ENCODE measurements at places on chromosomes 6 and 20.
A peak's percentile ranks its signal among the peaks of the same experiment; 100 is the strongest.

GRCh38 chr6:139448051-139448649, 73.7 kb upstream of the CITED2 start:
- DNase-seq, result no peak

DNA sequence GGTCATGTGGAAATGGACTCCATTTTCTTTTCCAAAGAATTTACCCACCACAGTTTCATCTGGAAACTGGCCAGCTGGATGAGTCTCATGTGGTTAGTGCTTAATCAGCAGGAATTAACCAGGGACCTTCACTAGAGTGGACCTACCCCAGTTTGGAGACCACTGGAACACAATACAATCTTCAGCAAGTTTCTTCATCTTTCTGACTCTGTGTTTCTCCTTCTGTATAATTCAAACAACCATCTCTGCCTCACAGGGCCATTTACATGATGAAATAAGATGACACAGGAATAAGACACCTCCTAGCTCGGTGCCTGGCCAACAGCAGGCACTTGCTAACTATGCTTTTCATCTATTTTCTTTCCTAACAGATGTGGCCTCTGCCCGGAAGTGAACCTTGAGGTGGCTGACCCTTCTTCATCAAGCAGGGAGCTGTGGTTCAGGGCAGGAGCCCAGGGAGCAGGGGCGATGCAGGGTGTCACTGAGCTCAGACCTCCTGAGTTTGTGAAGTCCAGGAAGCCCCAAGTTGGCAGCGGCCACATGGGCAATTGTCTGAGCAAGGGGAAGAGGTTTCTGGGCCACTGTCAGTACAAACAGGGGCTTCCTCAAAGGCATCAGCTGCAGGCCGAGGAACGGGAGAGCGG, 98.8 kb downstream of the SOD2 start:
- DNase-seq, result peak; percentile 1

DNA sequence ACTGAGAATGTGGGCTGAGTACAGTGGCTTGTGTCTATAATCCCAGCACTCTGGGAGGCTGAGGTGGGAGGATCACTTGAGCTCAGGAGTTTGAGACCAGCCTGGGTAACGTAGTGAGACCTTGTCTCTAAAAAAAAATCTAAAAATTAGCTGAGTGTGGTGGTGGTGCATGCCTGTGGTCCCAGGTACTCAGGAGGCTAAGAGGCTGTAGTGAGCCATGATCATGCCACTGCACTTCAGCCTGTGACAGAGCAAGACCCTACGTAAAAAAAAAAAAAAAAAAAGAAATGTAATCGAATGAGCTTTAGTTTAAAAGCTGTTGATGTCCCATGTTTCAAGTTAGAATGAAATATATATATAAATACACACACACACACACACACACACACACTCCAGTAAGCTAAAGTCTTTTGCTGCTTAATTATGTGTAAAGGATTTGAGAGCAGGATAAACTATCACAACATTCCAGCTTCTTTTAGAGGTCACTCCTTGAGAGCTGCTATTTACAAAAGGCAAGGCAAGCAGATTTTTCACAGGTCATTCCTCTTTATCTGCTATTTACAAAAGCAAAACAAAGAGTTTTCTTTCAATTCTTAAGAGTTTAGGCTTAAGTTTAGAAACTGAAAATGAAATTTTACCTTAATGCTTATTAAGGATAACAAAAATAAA, 4.7 kb upstream of the MICAL1 start:
- DNase-seq, result no peak

GRCh38 chr6:130632277-130632676, 194.9 kb upstream of the SMLR1 start:
- no peak for DNase-seq

- no peak for DNase-seq
Measured at GRCh38 chr6:83852528-83853177, 507 bp upstream of the RIPPLY2 start.

DNA sequence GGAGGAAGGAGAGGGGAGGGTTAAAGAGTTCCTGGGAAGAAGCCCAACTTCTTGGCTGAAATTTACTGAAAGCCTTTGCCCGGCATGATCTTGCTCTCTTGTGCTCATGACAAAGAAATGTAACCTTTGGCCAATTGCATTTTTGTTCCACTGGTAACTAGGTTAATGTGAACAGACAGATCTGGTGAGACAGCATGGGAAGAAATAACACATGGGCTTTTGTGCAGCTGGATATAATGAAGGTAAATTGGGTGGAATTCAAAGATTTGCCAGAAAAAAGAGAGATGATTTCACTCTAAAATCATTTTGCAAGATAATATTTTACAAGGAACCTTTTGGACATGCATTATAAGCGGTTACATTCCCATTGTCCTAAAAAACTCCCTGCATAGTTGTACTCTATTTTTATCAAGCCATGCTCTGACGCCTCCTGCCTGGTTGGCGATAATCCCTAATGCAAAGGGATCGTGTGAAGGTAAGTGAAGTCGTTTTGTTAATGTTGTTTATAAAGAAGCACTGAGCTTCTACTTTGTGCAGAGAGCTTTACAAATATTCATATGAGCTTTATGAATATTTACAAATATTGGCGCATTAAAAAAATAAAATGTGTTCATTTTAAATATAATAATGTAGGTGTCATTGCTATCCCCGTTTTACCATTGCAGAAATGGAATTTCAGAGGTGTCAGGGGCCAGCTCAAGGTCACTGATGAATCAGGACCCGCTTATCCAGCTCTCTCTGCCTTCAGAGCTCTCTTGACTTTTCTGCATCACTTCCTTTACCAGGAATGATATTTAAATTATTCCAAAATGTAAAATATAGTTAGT, 161.3 kb upstream of the AGPAT4 start:
- DNase-seq, result no peak

DNA sequence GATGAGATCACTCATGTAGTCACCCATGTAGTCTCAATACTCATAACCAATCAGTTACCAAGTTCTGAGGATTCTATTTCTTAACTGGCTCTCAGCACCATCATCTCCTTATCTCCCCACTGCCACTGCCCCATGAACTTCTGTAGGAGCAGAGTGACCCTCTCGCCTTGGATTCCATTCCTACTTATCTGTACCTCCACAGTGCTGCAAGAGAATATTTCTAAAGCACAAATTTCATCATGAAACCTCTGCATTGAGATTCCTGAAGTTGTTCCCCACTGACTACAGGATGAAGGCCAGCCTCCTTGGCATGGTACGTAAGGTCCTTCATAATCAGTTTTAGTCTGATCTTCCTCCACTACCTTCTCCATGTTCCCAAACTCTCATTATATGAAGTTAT, 34.8 kb downstream of the BACH2 start:
- no peak for DNase-seq

GRCh38 chr6:53892707-53893106, 97.9 kb downstream of the LRRC1 start:
- DNase-seq, result no peak

GRCh38 chr6:118400582-118400981, 147.5 kb upstream of the PLN start:
- DNase-seq, result no peak

DNA sequence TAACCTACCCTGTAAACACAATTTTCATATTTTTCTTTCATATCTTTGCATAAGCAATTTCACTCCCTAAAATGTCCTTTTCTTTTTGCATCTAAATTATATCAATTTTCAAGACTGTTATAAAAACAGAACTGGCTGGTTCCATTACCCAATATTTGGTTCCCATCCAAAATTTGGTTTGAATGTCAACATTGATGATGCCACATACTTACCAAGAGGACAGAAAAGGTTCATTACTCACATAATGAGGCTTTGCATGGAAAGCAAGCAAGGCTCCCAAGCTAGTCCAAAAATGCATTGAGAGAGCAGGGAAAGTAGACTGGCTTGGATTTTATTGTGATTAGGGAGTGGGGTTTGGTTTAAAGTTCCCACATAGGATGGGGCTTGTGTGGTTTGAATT, 144.4 kb upstream of the AKIRIN2 start:
- DNase-seq, result no peak

DNA sequence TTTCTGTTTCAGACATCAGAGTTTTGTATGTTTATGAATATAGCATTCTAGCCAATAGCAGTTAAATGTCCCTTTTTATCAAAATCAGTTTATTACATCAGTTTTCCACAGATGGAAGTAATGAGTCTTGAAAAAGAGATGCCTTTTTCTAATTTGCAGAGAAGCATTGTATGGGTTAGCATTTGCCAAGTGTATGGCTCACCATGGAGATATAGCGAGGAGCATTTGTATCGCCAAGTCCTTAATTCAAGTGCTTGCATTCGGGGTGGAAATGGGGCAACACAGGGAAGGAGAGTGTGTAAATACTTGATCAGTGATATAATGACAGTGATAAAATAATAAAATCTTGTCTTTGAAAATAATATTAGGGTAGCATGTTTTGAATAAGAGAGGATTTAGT, 42.9 kb downstream of the TXLNB start:
- DNase-seq, result no peak

GRCh38 chr6:11785415-11785773, 6.8 kb upstream of the ADTRP start:
- DNase-seq, result no peak

GRCh38 chr6:81138236-81138635, 614.2 kb downstream of the TENT5A start:
- DNase-seq, result no peak

DNA sequence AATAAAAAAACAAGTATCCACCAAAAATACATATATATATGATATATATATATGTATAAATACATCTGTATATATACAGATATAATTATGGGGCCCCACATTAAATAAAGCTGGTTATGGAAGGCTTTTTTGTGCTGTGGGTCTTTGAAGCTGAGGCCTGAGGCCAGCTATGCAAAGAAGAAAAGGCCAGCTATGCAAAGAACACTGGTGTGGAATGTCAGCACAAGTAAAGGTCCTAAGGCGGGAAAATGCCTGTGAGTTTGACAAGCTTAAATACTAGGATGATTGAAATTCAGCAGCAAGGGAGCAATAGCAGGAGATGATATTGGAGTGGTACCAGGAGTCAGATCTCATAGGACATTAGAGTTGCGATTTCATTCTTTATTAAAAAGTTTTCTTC, 25.2 kb downstream of the ADGRF1 start:
- DNase-seq, result no peak

GRCh38 chr6:52139985-52140680, 46.0 kb upstream of the IL17A start:
- DNase-seq, result no peak

DNA sequence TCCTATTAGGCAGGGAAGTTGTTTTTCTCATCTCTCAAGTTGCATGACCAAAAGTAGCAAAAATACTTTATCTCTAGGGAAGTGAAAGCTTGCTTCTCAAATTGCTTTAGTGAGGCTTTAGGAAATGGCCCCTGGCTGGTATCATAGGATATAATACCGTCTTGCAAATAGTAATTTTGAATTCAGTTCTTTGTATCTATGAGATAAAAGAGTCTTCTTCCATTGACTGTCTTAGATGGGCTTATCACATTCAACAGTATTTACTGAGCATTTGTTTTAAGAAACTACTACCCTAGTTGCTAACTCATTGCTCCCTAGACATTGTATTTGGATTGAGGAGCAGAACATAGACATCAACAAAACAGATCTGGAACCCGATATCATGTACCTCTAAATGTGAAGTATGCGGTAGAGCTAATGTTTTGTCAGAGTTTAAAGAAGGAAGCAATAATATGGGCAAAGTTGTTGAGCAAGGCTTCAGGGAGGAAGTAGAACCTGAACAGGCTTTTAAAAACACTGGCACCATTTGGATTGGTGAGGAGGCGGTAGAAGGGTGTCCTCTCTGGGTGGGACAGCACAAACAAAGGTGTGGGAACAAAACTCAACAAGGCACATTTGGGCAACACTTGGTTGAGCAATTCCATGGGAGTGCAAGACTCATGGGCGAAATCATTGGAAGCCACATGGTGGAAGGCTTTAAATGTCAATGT, 101.5 kb downstream of the SGK1 start:
- no peak for DNase-seq

- no peak for DNase-seq
Measured at GRCh38 chr6:17381424-17382147, 11.8 kb upstream of the CAP2 start.

- no peak for DNase-seq
Measured at GRCh38 chr6:111701146-111701545, 95.5 kb upstream of the TRAF3IP2 start.

GRCh38 chr6:159505140-159505922, 187.7 kb downstream of the SOD2 start:
- no peak for DNase-seq

GRCh38 chr6:163485388-163485851, 70.9 kb downstream of the QKI start:
- no peak for DNase-seq

- no peak for DNase-seq
Measured at GRCh38 chr6:15630202-15630601, 32.6 kb downstream of the DTNBP1 start.

- DNase-seq, result no peak
Measured at GRCh38 chr6:134010974-134011373, 41.5 kb downstream of the SLC2A12 start.

- DNase-seq, result no peak
Measured at GRCh38 chr20:17921774-17922173, 46.8 kb downstream of the SNX5 start.

GRCh38 chr6:139531148-139532115, 157.0 kb upstream of the CITED2 start:
- no peak for DNase-seq

DNA sequence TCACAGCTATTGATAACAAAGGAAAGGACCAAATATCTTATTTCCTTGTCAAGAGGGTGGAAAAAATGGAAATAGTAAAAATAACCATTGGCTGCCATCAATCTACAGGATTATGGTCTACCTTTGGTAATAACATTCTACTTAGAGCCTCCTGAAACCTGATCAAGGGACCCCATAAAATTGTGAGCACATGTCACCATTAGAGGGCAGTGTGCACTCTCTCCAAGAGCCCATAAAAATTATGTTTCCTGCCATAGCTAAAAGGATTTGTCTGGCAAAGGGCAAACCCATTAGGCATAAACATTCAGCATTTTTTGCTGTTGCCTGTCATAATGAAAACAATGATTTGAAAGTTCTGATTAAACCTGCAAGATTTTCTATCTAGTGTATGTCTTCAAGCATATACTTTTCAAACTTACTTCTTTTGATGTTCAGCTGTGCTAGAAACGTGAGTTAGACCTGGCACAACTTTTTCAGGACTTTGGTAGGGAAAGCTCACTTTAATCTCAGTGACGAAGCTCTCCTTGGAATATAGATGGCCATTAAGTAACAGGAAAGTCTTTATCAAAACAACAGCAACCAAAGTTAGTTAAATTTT, 120.7 kb upstream of the ZFP64 start:
- DNase-seq, result peak; percentile 32
